T-helper 22 cell (primary cell): ENCODE measurements at places on chromosomes 2 and 18.

- no peak for DNase-seq
Observed at GRCh38 chr2:238450440-238450861, 23.7 kb downstream of the ASB1 start.

DNA sequence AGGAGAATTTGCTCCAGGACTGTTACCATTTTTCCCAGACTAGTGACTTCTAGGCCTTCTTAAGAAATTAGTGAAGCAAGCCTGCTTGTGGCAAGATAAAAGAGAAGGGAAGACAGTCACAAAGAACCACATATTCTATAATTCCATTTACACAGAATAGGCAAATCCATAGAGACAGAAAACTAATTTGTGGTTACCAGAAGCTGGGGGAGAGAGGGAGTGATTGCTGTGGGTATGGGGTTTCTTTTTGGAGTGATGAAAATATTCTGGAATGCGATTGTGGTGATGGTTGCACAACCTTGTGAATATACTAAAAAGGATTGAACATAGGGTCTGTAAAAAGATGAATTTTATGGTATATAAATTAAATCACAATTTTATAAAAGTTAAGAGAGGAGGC lies 37.5 kb upstream of the SIX2 start:
- no peak for DNase-seq

DNA sequence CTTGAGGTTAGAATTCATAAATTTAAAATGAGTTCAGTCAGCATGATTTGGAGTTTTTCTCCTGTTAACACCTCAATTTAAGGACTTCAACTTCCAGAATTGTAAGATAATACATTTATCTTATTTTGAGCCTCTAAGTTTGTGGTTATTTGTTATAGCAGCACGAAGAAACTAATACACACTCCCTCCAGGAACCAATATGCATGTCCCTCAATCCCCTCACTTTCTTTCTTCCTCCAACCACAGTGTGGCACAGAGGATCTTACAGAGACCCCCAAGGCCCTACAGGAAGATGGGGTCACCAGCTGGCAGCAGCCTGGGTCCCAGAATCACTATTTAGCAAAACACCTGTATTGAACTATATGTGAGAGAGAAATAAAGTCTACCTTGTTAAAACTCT lies 242.0 kb downstream of the RAD51AP2 start:
- no peak for DNase-seq

- no peak for DNase-seq
Observed at GRCh38 chr2:7517851-7518250, 600.6 kb downstream of the RNF144A start.

GRCh38 chr2:70946832-70947442 lies 11.2 kb downstream of the ATP6V1B1 start:
- no peak for DNase-seq

GRCh38 chr2:211611061-211611518 lies 927.5 kb downstream of the ERBB4 start:
- DNase-seq: no peak

GRCh38 chr2:3598197-3598910 lies 3.4 kb downstream of the COLEC11 start:
- no peak for DNase-seq

DNA sequence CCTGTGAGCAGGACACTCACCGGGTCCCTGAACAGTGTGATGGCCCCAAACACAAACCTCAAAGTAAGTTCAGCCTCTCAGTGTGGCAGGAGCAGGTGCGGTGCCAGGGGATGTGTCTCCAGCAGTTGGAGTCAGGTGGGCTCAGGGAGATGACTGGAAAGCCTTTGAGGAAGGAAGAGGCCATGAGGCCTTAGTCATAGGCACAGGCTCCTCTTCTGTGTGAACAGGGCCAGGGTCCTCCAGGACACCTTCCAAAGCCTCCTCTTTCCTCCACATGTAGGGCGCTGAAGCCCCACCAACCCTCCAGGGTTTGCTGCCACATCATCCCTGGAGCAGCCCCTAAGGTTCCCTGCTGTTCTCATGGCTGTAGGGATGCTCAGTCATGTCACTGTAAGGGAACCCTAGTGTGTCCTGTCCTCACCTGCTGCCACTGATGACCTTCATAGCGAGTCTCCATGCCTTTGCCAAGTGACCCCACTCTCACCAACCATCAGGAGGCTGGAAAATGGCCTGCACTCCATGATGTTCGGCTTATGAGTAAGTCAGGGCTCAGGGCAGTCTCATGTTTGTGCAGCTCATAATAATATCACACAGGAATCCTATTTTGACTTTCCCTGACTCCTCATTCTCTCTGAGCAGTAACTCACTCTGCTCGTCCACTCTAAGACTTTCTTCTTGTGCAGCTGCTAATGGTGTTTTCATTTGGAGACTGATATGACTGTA lies 1152.9 kb downstream of the RPIA start:
- no peak for DNase-seq

DNA sequence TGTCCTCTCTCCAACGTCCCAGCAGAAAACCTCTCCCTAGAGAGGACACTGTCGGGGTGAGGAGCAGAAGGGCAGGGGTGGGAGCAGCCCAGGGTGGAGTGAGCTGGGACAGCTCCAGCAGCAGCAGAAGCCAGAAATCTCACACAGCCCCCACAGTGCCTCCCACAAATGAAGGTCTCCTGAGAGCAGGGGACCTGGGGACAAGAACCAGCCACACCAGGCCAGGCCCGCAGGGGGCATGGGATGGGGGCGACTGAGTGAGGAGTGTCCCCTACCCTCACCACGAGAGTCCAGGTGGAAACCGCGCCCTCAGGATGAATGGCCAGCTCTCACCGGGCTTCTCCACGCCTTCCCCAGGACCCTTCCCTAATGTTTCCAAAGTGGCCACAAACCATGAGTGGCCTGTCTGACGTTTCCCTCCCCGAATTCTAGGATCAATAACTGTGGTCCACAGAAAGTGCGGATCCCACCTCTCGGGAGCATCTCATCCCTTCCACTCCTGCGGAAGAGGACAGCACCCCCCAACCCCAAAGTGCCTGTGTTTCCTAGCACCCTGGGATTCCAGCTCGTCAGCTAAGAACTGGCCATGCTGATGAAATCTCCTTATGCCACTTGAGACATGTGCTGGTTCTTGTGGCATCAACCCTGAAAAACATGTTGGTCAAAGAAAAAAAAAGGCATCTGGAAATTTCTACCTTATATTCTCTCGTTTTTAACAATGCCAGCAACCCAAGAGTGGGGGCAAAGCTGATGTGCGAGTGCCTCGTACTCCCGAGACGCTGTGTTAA lies 121.1 kb downstream of the HDAC4 start:
- DNase-seq: no peak

GRCh38 chr18:36499938-36500337 lies 202.4 kb downstream of the FHOD3 start:
- DNase-seq: no peak

DNA sequence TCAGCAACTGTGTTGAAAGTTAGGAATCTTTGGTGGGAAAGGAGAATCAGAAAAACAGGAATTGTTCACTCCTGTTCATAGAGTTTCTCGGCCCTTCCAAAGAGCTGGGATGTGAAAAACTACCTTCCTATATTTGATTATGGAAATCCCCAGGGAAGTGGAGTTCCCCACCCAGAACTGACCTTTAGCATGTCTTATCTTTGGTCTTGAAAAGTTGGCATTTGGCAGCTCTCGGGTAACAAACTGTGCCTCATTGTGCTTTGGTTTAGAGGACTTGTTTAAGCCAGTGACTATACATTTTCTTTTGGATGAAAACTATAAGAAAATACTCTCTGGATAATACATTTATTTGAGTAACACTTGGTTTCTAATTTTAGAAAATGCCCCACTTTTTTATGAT lies 51.3 kb upstream of the CERS6 start:
- DNase-seq: no peak
